ENCODE measurements at places on chromosomes 3 and 15.

- DNase-seq = peak; percentile 6
These were observed 128.1 kb downstream of the NSMCE3 start for GRCh38 chr15:29141308-29142128.

DNA sequence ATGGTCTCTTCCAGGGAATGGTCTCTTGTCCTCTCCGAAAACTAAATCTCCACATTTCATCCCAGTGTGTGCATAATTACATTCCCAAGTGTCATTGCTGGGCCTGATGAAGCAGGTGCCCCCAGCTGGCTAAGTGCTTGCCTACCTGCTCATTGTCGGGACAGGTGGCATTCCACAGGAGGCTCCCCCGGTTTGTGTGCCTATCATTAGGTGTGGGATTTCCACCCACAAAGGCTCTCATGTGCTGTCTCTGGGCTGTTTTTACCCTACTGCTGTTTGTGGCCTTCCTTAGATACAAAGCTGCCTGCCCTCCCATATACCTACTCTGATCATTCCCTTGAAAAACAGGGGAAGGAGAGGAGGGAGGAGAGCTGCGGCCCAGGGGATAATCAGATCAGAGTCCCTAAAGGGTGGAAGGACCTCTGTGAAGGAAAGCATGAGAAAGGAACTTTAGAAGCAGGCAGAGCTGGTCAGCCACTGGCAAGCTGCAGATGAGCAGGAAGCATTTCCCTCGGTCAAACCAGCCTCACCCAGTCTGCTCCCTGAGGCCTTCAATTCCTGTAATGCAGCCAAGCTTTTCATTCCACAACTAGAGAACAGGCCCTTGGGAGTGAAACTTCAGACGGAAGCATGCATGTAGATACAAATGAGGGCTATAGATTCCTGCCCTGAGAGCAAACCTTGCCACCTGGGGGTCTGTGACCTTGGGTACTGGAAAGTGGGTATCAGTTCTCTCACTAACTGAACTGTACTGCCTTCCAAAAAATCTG is 60.7 kb upstream of the HEG1 start:
- DNase-seq = no peak

- DNase-seq = peak; percentile 69
These were observed 93.1 kb downstream of the LRIG1 start for GRCh38 chr3:66407611-66408218.

GRCh38 chr15:51121631-51122225 is 27.0 kb upstream of the TNFAIP8L3 start:
- DNase-seq = no peak

DNA sequence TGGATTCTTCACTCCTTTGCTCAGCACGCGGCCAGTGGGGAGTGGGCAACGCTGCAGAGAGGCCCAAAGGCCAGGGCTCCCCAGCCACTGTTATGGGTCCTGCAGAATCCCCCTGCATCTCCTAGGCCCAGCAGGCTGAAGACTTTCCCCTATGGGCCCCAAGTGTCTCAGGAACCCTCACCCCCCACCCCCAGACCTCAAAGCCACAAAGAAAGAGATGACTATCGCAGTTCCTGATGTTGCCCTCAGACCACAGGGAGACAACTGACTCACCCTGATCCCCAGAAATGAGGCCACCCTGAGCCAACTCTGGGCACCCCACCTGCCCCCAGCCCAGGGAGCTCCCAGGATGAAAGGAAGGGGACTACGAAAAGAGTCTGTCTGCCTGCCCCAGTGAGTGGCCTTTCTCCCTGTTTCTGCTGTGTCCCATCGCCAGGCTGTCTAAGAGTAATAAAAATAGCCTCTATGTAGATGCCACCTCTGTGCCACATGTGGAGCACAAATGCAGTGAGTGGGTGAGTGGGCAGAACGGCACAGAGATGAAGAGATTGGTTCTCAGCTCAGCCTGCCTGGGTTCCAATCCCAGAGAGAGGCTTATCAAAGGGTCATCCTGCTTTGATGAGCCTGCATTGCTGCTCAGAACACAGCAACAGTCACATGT is 283.0 kb downstream of the UACA start:
- DNase-seq = peak; percentile 73

DNA sequence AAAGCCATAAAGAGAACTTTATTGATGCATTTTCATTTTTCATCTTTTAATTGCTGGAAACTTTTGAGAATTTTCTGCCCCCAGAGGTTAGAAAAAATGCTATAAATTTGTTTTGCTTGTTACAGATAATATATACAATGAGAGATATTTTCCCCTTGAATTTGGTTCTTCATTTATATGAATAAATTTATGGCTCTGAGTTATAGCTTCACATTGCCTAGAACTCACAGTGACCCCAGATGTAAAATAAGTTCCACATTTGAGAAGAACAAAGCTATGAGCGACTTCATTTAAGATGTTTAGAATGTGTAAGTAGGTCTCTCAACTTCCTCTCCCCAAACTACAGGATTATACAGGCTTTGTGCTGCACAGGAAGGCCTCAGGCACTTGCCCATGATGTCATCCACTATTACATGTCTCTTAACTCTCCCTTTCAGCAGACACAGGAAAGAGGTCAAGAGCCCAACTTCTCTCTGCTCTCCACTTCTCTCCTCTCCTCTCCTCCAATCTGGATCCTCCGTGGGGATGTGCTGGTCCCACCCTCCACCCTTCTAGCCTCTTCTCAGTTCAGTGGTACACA is 92.8 kb downstream of the DUT start:
- no peak for DNase-seq

- no peak for DNase-seq
These were observed 64.7 kb upstream of the ARL6 start for GRCh38 chr3:97699889-97700288.

DNA sequence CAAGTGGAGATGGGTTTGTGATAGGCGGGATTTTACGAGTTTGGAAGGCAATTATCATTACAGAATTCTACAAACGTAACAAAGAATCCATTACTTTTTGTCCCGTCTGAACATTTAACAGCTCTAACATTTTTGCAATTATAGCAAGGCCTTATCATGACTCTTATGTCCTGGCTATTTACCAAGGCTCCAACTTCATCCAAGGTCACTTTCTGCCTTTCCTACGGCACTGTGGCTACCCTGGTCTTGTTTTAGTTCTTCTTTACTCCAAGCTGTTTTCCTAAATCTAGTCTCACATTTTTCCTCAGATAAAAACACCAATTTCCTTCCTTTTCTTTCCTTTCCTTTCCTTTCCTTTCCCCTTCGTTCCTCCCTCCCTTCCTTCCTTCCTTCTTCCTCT is 33.5 kb upstream of the GRM7 start:
- no peak for DNase-seq

DNA sequence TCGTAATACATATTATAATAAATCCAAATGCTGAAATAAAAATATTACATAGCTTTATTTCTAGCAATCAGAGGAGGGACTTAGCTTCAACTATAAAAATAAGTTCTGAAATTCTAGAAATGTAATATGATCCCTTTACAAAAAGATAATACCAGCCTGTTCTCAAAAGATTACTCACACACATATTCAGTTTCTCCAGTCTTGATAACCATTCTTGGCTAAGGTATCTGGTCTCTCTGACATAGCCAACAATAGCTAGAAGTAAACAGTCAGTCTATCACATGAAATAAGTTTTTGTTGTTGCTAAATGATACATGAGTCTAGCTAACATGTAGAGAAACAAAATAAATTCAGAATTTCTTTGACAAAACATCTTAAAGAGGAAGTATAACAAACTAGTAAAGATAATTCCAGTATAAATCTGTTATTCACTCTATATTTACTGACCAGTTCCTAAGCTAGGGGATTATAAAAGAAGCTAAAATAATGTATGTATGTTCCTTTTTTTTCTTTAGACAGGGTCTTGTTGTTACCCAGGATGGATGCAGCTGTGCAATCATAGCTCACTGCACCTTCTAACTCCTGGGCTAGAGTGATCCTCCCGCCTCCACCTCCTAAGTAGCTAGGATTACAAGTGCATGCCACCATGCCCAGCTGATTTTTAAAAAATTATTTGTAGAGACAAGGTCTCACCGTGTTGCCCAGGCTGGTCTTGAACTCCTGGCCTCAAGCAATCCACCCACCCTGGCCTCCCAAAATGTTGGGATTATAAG is 170.6 kb downstream of the TBL1XR1 start:
- DNase-seq = no peak

DNA sequence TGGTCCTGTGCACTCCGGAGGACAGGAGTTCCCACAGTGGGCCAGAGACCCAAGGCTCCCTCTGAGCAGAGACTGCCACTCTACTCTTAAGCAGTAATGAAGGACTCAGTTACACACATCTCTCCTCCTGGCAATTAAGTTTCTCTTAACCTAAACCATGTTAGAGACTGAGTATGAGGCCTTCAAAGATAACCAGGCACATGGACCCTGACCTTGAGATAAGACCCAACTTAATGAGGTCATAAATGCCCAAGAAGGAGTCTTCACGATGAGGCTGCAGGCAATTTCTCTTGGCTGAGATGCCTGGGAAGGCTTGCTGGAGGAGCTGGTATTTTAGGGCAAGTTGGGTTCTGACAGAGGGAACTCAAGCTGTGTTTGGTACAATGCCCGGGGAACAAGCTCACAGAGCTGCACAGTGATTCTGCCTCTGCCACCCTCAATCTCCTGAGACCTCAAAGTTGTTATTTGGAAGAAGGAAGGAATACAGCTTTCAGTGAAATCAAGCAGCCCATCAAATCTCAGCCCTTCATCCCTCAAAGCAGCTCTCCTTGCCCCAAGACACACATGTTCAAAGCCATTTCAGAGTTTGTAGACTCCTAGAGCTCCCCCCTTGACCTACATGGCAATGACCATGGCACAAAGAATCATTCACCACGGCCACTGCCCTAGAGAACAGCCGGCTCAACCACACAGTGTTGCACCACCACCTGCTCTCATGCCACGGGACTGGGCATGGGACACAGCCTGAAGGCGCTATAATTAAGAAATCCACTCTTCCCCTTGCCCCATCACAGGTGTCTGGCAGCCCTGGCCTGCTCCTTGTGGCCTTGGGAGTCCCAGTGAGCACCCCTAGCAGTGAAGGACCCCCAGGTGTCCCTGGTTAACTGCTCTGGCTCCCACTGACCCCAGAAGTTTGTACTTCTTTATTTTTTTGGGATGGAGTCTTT is 7.1 kb downstream of the RMDN3 start:
- DNase-seq = no peak

DNA sequence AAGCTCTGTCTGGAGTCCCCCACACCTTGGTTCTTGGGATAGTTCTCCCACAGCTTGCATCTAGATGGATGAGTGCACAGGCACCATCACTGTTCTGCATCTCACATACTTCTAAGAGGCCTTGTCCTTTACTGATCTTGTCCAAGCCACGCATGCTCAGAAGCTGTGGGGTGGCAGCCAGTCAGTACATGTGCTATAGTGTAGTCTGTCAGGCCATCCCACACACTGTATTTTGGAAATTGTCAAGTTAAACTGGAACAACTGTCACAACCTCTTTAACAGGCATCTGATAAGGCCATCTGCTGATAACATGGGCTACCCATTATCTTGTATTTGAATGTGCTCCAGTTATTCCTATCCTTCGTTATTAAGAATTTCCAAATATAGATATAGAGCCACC is 296.5 kb upstream of the AZI2 start:
- DNase-seq = no peak

Measured in naive thymus-derived CD4-positive, alpha-beta T cell (primary cell).